ENCODE measurements at places on chromosomes 3 and 15.

DNA sequence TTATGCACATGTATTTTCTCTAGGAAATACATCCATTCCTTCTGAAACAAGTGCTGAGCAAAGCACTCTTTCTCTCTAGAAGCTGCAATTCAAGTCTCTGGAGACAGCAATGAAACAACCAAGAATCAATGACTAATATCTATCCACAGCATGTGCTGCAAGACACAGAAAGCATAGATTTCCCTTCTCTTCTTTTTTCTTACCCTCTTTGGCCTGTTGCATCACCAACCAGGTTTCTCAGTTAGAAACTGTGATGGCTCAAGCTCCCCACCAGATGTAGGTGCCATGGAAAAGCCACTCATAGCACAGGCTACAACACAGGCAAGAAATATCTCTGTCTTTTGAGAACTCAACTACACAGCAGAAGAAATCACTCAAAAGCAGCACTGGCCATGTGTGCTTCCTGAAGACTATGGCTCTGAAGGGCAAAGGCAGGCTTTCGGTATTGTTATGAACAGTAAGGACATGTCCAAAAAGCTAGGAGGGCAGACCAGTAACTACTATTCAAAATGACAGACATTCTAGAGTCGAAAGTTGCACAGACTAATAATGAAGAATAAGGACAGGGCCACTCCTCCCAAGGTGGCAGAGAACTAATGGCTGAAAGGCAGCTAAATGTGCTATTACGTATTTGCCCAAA is 15.5 kb downstream of the ZDHHC3 start:
- DNase-seq, result no peak

- DNase-seq, result no peak
Observed at GRCh38 chr3:139941580-139941979, 6.6 kb downstream of the CLSTN2 start.

DNA sequence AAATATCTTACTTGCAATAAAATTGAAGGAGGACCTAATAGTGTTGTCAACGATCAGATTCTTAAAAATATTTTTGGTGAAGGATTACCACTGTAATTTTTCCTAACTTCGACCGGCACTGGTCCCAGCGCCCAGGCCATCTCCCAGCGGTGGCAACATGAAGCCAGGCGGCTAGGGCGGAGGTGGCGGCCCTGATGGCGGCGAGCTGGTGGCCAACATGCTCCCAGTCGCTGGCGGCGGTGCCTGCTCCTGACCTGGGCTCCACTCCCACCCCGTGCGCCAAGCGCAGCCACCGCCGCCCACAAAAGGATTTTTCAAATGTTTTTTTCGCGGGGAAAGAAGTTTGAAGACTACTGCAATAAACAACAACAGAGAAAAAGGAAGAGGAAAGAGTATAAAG is 56.5 kb upstream of the B3GALNT1 start:
- DNase-seq, result no peak

DNA sequence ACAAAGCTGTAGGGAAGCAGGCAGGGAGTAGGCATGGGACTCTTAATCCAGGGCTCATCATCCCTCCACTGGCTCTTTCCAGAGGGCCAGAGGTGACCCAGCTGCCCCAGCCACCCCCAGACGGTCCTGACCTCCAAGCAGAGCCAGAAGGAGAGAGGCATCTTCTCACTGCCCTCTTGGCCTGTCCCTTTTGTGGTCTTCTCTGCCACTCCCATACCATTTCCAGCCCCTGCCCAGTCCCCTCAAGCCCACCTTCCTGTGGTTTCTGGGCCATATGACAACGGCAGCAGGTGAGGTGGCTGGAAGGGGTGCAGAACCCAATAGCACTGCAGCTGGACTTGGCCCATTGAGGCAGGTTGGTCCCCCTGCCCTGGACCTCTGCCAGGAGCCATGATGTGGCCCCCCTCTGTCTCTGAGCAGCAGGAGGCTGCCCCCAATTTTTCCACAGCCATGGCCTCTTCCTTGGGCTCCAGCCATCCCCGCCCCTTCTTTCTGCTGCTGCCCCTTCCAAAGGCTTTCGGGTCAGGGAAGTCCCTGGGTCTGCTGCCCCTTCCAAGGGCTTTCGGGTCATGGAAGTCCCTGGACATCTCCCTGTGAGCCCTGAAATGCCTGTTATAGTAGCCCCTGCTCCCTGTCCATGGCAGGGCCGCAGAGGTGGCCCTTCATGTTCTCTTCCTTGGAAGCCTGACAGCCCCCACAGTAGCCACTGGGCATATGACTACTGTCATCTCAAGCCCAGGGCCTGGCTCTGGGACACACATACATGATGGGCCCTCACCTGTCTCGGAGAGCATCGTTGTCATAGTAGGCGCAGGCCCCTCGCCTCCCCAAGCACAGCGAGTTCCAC is 39.5 kb upstream of the RAB6B start:
- no peak for DNase-seq
